ENCODE measurements at places on chromosomes 12 and 14.

DNA sequence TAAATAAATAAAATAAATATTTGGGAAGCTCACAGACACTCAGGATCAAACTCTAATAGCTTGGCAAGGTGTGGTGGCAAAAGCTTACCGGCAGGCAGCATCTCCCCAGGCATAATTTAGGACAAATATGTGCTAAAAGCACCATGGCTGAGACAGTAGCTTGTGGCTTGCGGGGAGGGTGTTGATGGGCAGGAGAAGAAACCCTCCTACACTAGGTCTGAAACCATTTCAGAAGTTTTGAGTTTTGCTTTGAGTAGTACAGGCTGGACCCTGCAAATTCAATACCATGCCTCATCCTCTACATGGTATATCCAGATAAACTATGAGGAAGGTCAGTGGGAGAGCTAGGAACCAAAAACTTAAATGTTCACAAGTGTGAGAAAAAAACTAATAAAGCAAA, 33.1 kb downstream of the MAP3K9 start:
- DNase-seq = no peak

DNA sequence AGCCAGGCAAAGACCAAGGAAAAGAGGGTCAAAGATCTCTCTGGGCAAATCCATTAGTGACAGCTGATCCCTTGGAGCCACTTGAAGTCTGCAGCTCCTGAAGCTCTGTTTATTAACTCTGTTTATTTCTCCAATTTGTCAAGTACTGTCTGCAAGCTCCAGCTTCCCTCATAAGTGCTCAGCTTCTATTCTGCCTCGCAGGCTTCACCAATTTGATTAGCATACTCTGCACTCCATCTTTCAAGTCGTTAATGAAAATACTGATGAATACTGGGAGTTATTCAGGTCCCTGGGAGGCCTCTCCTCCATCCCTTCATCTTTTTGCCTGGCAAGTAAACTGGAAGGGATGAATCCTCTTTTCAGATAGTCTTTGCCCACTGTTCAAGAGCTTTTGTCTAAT, 54.3 kb downstream of the TTC9 start:
- DNase-seq = no peak

DNA sequence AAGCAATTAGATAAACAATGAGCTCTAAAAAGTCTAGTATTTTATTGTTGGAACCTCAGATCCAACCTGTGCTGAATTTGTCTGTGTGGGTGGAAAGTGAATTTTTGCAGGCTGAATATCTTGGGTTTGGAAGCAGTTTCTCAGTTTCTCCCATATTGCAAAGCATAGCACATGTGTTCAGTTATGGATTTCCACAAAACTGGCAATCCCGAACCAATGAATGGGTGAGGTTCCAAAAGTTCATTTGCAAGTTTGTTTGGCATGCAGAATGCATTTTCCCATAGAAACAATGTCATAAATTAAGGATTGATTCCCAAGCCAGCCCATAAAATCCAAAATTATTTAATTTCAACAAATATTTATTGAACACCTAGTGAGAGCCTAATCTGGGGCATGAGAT, 43.4 kb downstream of the PLXNC1 start:
- DNase-seq = no peak

DNA sequence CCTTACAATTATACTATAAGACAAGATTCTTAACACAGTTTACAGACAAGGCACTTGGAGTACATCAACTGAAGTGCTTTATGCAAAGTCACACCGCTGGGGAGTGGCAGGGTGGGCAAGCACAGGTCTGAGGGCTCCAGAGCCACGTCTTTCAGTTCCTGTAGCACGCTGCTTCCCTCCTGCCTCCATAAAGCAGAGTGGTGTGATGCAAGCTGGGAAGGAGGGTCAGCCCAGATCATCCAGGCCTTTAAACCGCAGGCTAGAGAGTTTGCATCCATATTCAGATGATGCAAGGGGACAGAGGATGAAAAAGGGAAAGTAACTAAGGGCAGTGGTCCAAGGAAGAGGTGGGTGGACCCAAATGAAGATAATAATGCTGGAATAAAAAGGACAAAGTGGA, 132.6 kb downstream of the ITPR2 start:
- DNase-seq = no peak

- DNase-seq = no peak
These were observed 16.5 kb downstream of the HSPB8 start for GRCh38 chr12:119195256-119195655.

GRCh38 chr12:128905003-128905544, 51.8 kb downstream of the GLT1D1 start:
- DNase-seq = no peak

- DNase-seq = no peak
These were observed 21.8 kb downstream of the VDR start for GRCh38 chr12:47882781-47883546.

DNA sequence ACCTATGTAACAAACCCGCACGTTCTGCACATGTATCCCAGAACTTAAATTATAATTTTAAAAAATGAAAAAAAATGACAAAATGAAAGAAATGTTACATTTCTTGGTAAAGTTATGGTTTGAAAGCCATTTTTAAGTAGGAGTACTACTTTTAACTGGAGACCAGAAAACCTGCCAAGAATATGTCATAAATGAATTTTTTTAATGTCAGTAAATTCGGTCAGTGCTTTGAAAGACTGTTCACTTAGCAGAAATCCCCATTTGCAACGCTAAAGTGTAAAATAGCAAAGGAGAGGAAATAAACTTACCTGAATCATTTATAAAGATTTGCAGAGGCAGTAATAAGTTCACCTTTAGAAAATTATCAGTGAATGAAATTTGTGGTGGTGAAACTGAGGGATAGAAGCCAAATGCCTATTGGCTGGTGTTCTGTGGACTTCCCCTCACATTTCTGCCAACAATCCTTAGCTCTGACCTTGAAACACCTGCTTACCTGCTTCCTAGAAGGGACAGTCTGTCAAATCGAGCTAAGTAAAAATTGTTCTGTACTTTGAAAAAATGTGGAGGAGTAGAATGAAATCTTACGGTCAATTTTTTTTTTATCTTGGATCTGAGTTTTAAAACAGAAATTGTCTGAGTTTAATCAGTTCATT, 714.2 kb downstream of the SLC6A15 start:
- no peak for DNase-seq

- no peak for DNase-seq
These were observed 4.6 kb downstream of the CCDC85C start for GRCh38 chr14:99599393-99599792.

DNA sequence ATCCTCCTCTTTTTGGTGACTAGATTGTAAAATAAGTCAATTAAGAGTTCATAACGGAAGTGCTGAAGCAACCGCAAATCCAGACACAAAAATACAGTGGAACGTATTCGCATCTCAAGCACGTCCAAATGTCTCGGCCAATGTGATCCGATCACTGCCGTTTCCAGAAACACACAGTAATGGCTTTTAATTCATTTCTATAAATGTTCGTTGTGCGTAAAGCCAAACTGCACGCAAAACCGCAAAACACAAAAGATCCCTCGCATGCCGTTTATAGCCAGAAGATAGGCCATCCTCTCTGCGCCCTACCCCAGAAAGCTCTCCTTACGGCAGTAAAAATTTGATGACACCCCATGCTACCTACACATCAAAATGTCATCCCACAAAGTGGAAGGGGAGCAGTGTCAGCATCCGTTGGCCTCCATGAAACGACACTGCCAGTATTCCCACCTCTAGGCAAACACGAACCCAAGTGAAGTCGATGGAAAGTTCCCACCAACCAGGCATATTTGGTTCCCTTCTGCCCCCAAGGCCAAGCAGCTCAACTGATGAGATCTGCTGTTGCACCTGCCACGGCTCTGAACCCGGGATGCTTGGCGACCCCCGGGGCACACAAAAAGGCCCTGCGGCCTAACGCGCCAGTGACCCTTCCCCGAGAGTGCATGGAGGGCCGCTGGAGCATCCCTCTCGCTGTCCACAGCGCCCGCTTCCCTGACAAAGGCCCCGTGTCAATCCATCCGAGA, 1.4 kb downstream of the HECTD4 start:
- DNase-seq = no peak

- peak; percentile 84 for DNase-seq
These were observed 52.8 kb downstream of the HMGA2 start for GRCh38 chr12:65876898-65877721.

- no peak for DNase-seq
These were observed 52.9 kb downstream of the PHLDA1 start for GRCh38 chr12:75978677-75979076.

DNA sequence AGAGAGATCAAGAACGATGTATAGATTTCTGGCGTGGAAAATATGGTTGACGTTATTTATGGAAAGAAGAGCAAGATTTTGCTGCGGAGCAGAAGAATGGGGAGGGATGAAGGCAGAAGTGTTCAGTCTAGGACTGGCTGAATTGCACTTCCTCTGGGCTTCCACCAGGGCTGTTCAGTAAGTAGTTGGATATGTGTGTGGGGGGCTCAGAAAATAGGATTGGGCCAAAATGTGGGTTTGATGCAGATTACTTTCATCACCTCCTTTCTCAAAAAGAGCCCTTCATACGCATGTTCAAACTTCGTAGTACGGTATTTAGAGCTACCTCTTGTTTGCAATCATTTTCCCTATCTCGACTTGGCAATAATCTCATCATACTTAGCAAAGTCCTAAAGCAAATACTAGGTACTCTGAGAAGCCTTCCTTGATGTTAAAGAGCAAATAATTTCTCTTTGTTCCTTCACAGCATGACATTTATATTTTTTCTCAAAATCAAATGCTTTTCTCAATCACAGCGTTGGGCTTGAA, 349.4 kb downstream of the NELL2 start:
- no peak for DNase-seq

GRCh38 chr12:51368640-51369517, 22.3 kb downstream of the GALNT6 start:
- peak; percentile 67 for DNase-seq

DNA sequence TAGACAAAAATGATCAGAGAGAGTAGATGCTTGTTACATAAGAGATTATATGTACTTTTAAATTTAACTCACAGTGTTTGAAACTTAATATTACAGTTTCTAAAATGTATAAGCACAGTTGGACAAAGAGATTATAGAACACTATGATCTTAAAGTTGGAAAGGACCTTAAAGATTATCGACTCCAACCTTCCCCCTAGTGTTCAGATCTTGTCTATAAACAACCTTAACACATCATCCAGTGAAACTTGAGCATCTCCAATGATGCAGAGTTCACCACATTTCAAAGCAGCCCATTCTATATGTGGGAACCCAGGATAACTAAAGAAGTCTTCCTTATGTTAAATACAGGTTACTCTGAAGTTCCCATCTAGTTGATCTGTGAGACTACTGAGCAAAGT, 480.8 kb downstream of the RMST start:
- DNase-seq = no peak

- no peak for DNase-seq
These were observed 85.8 kb downstream of the SCN8A start for GRCh38 chr12:51676875-51677274.

DNA sequence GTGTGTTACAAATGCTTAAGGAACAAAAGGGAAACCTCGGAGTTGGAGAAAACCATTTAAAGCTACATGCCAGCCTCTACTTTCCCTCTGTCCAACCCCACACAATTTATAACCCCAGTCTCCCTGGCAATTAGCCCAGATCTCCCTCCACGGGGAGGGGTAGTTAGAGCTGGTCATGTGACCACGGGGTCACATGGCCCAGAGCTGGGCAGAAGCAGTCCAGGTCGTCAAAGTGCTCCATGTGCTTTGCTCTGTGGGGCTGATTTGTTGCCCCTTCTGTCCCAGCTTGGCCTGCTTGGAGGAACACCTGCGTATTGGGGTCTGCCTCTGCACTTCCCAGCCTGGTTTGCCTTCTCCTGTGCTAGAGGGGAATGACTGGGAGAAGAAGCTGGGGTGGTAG, 219.1 kb downstream of the RBM19 start:
- no peak for DNase-seq

DNA sequence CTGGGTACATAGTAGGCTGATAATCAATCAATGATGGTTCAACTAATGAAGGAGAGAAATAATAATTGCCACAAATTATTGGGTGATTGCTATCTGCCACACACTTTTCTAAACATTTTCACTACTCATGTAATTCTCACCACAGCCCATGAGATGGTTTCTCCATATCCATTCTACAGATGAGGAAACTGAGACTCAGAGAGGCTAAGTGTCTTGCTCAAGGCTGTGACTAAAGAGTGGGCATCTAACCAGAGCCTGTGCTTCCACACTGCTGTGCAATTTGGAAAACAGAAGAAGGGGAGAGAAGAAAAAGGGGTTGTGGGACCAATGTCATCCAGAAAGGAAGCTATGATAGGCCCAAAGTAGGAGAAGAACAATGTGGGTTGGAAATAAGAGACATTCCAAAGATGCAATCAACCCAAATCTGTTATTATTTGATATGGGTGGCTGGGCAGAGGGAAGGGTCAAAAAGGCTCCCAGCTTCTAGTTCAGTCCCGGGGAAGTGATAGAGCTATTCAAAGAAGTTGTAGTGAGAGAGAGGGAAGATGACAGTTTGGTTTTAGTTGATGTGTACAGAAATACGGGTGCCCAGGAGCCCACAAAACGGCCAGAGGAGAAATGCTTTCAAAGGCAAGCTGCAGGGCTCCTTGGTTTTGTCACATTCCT, 483 bp upstream of the NR1H4 start:
- DNase-seq = no peak

GRCh38 chr12:30098677-30099076, 314.9 kb upstream of the TMTC1 start:
- DNase-seq = no peak

DNA sequence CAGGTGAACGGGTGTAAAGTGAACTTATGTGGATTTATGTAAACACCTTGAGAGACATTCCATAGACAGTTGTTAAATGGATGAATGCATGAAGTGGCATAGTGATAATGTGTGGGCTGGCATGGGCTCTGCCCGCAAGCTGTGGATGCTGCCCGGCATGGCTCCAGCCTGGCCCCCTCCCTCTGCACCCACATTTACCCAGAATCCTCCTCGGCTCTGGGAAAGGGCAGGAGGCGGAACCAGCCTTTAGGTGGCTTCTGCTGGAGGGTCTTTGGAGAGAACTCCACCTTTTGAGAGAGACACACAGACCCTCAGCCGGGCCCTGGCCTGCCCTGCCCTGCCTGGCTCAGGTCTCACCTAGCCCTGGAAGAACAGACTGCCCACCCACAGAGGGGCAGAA, 18.7 kb downstream of the RASAL1 start:
- no peak for DNase-seq

DNA sequence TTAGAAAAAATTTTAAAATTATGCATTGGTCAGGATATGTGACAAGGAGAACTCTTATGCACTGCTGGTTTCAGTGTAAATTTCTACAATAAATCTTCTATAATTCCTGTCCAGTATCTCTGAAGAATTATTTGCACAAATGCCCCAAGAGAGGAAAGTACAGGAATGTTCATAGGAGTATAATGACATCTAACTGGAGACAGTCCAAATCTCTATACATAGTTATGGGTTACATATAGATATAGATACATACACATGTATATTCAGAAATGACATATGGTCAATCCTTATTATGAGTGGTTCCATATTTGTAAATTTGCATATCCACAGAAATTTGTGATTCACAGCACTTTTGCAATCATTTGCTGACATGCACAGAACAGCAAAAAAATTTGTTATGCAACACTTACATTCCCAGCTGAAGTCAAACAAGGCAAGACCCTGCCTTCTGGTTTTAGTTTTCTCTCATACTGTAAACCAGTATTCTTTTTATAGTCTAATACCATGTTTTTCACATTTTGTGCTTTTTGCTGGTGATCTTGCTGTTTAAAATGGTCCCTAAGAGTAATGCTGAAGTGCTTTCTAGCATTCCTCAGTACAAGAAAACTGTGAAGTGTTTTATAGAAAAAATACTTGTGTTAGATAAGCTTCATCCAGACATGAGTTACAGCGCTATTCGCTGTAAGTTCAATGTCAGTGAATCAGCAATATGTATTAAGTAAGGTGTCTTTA, 103.8 kb downstream of the SLC16A7 start:
- peak; percentile 82 for DNase-seq

- DNase-seq = no peak
These were observed 10.6 kb downstream of the SVOP start for GRCh38 chr12:109010259-109010658.
